ENCODE measurements at places on chromosomes 1 and 21.

DNA sequence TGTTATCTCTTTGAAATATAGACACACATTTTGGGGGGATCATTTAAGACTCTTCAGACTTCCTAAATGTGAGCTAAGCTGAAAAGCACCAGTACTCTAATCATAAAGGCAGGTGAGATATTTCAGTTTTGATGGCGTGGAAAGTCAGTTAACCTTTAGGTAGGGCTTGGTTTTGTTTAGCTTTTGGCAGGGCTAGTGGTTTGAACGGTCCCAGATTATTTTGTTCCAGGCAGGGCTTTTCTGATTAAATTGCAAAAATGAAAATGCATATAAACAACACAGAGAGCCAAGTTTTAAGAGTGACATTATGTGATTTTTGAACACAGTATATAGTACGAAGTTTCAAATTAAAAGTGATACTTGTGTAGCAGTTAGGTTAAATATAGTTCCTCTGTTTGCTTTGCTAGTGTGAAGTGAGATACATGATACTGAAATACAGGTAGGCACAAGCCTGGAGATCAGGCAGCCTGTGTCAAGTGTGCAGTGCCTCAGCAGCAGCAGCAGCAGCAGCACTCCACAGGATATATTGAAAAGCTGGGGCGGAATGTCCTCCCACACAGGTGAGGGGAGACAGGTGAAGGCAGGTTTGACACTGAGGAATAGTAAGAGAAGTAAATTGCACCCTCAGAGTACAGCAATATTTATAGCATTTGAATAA, 47.4 kb downstream of the CAMTA1 start:
- no peak for DNase-seq

DNA sequence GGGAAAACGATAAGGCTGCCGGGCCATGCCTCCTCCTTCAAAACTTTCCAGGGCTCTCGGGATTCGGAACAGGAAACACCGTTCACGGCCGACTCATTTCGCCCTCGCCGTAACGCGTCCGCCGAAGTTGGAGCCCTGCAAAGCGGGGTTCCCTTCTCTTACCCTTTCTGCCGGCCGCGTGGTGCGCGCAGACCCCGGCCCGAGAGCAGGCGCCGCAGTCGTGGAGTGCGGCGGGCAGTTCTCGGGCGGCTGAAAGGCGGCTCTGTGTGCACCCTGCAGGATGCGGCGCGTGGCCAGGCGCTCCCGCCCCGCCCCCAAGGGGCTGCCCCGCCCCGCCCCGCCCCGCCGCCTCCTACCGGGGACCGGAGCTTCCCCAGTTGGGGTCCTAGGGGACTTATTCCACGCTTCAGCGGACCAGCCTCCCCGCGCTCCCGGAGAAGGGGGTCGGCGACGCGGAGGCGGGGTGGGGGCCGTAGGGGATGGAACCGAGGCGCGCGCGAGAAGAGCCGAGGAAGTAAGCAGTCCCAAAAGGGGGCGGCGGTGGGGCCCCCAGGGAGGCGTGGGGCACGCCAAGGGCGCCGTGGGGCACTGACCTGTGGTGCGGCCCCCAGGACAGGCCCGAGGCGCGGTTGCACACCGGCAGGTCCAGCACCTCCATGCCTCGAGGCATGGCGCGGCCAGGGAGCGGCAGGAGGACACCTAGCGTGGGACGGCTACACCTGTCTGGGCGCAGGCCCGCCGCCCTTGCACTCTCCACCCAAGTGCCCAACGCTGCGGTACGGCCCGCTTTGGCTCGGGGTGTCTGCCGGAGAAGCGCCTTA, at the start of gene MCOLN2:
Gene MCOLN2 (minus strand): TSS at position 268 of the 821 bp plus-strand sequence. CDS start 241 bp downstream, at position 27.
- no peak for DNase-seq

DNA sequence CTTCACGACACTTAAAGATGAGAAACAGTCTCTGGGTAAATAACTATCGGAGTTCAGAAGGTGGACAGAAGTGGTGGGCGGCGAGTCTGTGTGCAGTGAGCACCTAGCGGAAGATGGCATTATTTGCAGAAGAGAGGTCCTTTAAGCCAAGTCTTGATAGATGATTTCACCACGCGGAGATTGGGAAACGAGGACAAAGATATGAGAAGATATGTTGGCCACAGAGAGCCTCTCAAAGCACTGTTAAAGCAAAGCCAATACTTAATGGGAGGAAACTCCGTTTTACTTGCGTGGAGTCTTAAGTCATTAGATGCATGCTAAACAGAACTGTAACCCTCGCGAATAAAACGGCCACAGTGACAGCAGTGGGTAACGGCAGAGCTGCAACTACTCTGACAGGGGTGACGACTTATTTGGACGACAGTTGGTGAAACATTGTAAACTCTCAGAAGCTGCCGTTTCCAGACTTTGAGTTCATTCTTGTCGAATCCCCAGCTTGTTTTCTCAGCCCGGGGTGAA, 577 bp upstream of the CEP350 start:
- no peak for DNase-seq

GRCh38 chr1:178126741-178127185, 32.9 kb downstream of the RASAL2 start:
- DNase-seq = peak; percentile 96

DNA sequence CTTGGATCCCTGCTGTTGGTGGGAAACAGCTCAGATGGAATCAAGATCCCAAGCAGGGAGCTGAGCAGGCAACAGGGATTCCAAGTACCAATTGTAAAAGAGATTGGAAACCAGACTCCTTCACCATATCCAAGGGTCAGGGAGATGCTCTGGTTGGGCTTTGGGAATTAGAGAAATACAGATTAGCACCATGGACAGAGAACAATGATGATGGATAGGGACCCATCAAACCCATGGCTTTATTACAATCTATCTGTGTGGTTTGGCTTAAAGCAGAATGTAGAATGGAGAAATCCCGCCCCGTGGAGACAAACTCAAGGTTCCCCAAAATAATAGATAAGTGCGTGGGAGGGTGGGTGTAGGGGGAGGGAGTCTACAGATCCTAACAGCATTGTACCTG, 120.7 kb upstream of the CSF3R start:
- DNase-seq = no peak

DNA sequence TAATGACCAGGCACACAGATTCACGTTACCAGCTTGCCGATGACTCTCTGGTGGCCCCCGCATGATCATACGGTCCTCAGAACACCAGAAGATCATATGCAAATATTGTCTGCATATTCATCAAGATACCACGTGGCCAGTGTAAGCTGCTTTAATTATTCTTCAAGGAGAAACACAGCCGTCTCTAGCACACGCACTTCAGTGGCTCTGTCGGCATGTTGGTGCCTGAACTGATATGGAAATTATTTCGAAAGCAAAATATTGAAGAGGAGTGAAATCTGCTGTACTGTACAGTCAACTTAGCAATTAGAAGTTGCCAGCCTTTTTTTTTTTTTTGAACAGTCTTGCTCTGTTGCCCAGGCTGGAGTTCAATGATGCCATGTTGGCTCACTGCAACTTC, 5.9 kb upstream of the KIF26B start:
- DNase-seq = no peak
